ENCODE measurements at places on chromosomes 13 and 19.
A peak's percentile ranks its signal among the peaks of the same experiment; 100 is the strongest.

DNA sequence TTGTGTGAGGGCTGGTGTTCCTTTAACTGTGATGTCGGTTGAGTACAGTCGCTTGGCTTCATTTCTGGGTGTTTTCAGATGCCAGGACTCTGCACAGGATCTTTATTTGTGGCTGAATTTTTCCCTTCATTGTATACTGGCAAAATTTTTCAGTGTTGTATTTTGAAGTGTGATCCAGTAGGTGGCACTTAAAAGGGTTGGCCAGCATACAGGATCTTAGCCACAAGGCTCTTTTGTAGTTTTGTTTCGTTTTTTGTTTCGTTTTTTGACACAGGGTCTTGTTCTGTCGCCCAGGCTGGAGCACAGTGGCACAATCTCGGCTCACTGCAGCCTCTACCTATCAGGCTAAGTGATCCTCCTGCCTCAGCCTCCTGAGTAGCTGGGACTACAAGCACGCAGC lies 8.7 kb downstream of the FCAR start:
- peak; percentile 54 for DNase-seq

DNA sequence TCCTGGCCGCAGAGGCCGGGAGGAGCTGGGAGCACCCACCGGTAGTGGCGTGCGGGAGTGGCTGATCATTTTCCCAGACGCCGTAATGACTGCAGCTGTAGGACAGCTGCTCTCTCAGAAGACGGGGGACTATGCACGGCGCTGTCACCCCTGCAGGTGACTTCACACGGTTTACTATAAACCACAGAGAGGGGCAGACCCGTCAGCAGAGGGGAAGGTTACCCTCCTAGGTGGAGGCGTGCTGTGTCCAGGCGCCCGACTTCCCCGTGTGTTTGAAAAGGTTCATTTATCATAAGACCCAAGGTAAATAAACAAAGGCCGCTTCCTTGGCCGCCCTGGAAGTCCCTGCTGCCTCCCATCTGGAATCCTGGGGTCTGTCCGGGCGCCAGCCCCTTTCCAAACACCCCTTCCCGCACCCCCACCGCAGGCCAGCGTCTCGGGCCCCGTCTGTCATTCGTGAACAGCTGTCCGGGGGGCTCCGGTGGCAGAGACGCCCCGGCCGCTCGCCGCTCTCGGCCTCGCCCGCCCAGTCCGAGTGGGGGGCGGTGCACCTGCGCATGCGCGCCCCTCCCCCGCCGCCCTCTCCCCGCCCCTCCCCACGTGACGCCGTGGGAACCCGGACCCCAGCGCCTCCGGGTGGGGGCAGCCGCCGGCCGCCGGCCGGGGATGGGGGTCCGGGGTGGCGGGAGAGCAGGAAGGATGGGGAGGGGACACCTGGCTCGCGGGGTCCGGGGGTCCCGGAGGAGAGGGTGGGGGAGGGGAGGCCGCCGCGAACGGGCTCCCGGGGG lies 915 bp downstream of the SHC2 start:
- peak; percentile 70 for DNase-seq

DNA sequence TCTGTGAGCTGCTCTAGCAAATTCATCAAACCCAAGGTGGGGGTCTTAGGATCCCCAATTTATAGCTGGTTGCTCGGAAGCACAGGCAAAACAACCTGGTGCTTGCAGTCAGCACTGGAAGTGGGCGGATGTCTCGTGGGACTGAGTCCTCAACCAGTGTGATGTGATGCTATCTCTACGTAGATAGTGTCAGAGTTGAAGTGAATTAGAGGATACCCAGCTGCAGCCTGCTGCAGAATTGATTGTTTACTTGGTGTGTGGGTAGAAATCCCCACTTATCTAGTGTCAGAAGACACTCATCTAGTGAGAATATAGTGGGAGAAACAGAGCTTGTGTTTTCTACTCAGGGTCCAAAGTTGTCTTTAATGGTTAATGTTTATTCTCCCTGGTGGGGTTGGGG lies 63.3 kb downstream of the CBY2 start:
- no peak for DNase-seq

- DNase-seq: no peak
These were observed 156.3 kb downstream of the DCT start for GRCh38 chr13:94322925-94323763.

- no peak for DNase-seq
These were observed 68.4 kb upstream of the UBL3 start for GRCh38 chr13:29918845-29919244.

DNA sequence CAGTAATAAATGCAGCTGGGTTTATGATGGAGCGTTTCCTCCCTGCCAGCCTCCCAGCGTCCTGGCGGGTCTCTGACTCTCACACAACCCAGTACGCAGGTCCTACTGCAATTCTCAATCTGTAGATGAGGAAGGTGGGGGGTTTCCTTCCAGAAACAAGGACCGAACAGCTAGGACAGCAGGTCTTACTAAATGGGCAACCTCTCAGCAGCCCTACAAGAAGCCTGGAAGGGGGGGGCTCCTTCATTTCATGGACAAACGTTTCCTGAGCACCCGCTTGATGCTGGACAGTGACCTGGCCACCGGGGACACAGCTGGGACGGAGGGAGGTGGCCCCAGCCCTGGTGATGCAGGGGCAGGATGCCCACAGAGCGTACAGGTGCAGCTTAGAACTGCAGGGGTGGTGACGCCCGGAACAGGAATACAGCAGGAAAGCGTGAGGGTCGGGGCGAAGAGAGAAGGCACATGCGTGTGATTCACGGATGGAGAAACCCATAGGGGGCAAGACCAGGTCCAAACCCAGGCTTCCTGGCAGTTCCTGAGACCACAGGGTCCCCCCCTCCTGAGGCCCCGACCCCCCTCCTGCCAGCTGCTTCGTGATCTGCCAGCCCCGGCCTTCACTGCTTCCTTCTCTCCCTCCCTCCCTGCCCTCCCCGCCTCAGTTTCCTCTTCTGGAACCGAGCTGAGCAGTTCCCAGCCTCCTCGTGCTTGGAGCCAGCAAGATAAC lies 732 bp upstream of the C2CD4C start:
- peak; percentile 63 for DNase-seq

DNA sequence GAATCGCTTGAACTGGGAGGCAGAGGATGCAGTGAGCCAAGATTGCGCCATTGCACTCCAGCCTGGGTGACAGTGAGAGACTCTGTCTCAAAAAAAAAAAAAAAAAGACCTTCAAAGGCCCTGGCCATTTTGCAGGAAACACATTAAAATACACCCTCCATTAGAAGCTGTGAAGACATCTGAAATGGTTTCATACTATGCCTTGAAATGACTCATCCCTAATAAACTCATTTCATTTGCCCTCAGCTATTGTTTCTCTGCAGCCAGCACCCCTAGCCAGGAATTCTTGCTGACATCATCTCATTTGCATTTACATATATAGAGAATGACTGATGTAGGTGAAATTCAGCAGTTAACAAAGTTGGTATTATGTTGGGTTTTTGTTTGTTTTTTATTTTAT lies 8.7 kb downstream of the EML2 start:
- DNase-seq: peak; percentile 72

- DNase-seq: no peak
These were observed 119.4 kb downstream of the URI1 start for GRCh38 chr19:30061223-30062064.

DNA sequence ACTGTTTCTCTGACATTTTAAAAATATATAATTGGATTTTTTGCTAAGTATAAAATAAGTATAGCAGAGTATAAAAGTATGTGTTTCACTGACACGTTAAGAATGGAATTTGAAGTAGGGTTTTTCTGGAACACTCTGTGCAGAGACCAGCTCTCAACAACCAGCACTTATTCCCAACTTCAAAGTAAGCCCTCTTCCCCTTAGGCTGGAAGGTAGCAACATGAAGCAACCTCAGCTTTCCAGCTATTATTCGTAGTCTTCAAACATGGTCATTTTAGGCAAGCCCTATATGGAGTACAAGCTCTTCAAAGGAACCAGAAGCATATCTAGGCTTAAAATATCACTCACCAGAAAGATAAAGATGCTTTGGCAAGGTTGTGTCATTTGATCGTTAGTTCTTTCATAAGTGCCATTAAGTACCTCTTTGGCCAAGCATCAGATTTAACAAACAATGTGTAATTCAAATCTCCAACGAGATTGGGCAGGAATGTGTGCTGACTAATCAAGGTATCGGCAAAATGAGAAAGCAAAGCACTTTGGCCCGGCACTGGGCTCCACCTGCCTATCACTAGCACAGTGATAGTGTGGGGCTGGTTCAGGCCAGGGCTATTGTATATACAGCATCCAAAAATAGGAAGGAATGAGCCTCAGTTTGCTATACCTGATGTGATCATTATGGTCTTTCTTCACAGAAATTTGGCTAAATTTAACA lies 95.9 kb upstream of the FREM2 start:
- no peak for DNase-seq

- DNase-seq: no peak
These were observed 134.4 kb downstream of the KL start for GRCh38 chr13:33150662-33151061.

DNA sequence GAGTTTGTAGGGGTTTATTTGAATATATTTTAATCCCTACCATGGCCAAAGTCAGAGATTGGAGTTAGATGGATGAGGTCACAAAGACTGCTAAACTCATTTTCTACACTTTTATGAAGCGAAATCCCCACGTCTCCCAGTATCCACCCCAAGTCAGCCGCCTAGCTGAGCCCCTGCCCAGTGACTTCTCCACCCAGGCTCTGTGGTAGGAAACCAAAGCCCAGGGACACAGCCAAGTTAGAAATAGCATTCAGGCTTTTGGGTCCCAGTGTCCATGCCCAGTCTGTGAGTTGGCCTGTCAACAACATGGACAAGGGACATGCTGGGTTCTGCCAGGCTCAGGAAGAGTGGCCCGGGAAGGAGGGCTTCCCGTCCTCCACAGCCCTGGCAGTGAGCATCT lies 474.0 kb downstream of the FOXO1 start:
- no peak for DNase-seq

GRCh38 chr13:91762957-91763356 lies 364.5 kb downstream of the GPC5 start:
- no peak for DNase-seq

DNA sequence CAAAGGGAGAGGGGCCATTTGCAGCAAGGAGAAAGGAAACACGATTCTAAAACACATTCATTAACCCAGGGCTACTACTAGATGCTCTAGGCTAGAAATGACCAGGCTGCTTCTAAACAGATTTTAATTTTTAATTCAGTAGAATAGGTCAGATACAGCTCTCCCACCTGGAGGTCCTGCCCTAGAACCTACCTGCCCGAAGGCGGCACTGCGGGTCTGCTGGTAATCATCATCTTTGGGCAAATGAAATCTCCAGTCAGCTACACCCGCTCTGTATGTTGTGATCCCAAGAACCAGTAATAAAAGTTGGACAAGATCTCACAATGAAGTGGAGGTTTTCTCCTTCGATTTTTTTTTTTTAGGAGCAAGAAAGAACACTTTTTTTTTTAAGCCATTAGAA lies 345.3 kb downstream of the ENOX1 start:
- no peak for DNase-seq

DNA sequence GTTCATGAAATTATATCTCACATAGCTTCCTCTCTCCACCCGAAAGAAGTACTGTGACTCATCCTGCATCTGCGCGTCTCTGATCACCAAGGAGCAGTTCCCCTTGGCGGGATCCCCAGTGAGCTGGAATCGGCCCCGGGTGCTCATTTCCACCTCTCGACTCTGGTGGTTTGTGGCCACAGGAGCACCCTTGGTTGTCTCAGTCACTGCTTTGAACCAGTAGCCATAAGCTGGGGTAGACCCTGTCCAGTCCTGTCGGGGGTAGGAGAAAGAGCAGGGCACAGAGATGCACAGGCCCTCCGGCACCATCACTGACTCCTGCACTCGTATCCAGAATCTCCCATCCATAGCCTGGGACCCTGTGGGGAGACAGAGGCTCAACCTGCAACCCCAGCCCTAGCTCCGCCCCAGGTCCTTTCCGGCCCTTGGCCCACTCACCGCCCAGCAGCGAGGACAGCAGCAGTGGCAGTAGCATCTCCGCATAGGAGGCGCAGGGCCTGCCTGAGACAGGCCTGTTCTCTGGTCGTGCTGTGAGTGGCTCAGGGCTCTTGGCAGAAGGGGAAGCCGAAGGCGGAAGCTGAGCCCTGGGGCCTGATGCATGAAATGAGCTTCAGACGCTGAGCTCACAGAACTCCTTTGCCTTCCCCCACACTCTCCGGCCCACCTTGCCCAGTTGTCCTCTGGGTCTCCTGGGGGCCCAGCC lies at the start of gene SIGLEC10:
Gene SIGLEC10, minus strand, starts transcription at position 536 of the 703 bp plus-strand sequence. Its CDS starts 61 bp downstream, at position 475.
- DNase-seq: peak; percentile 81

DNA sequence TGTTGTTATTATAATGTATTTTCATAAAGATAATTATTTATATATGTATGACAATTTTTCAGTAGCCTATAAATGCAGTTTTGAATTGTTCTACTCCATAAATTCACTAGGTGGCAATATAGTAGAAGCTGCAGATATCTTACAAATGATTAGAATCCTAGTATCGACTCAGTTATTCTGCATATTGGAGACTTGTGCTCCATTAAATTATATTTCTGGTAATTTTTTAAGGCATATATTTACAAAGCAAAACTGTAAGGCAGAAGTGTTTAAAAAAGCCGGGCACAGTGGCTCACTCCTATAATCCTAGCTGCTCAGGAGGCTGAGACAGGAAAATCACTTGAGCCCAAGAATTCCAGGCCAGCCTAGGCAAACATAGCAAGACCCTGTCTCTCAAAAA lies 58.7 kb downstream of the DPY19L3 start:
- DNase-seq: no peak

DNA sequence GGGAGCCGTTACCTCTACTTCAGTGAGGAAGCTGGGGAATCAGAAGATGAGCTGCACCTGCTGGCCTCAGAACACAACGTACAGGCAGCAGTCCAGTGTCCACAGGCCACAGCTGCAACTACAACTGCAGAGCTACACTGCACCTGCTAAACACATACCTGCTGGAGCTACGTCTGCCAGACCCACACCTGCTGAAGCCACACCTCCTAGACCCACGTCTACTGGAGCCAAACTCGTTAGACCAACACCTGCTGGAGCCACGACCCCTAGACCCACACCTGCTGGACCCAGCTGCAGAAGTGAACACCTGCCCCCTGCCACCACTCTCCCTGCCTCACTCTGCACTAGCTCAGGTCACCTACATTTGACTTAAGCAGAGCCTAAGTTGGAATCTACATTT lies 169.9 kb downstream of the USP12 start:
- no peak for DNase-seq

DNA sequence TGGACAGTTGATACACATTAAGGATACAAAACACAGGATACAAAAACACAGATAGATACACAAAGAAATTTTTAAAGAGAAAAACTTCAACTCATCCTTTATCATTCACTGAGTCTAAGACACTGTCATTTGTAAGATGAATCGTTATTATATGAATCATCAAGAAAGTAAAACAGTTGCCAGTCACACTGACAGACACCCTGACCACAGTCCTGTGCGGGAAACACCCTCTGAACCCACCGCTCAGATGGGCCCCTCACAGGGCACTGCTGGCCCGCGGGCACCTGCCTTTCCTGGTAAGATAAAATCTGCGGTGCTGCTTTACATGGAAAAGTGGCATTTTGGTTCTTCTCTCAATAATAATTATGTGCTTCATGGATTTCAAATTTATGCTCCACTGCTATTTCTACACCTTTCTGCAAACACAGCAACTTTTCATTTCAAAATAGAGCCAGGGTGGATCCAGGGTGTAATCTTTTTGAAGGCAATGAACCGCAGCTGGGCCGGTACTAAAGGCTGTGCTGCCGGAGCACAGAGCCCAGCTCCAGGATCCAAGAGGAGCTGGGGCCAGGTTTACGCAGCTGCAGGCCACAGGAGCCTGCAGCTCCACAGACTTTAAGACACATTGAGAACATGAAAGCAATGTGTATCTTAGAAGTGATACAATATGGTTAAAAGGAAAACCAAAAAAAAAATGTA lies 76.8 kb downstream of the TUBGCP3 start:
- no peak for DNase-seq
